ENCODE measurements at places on chromosomes 1 and 21. TPM values are rescaled to one million over a fixed set of nuclear protein-coding genes. Genes with fewer than 3 reads are reported as not detected.

- DNase-seq, result no peak
These were observed 827.1 kb upstream of the B3GALT2 start for GRCh38 chr1:194013561-194013960.

GRCh38 chr1:114201486-114201885, 47.8 kb upstream of the SYT6 start:
- DNase-seq, result no peak

C2CD2 gene
- 20.5 TPM for total RNA-seq

- no peak for DNase-seq
These were observed 18.3 kb upstream of the EPB41 start for GRCh38 chr1:28895896-28896608.

FGR gene
- not detected for total RNA-seq

- peak; percentile 70 for DNase-seq
These were observed 723 bp downstream of the CDC42BPA start for GRCh38 chr1:227317523-227318015.

- DNase-seq, result no peak
These were observed 31.4 kb upstream of the GBP6 start for GRCh38 chr1:89332461-89332860.

GRCh38 chr1:85240174-85240601, 19.3 kb downstream of the C1orf52 start:
- no peak for DNase-seq

GRCh38 chr1:230144010-230144614, 77.1 kb downstream of the GALNT2 start:
- DNase-seq, result no peak

- no peak for DNase-seq
These were observed 148.7 kb downstream of the ADSS2 start for GRCh38 chr1:244302876-244303609.

RGSL1 gene
- total RNA-seq, result not detected

GRCh38 chr1:222613627-222614026, 4.3 kb upstream of the MIA3 start:
- no peak for DNase-seq

GRCh38 chr1:214516434-214517326, 34.7 kb downstream of the PTPN14 start:
- DNase-seq, result no peak

OR2L2 gene
- 0.07 TPM for total RNA-seq

GRCh38 chr1:61925591-61926298, 183.5 kb downstream of the PATJ start:
- no peak for DNase-seq

GRCh38 chr1:85445906-85446305, 19.1 kb downstream of the DDAH1 start:
- DNase-seq, result no peak

CAMK2N1 gene
- total RNA-seq, result 28.9 TPM

GRCh38 chr1:36759355-36759754, 275.0 kb downstream of the GRIK3 start:
- DNase-seq, result no peak

DNA sequence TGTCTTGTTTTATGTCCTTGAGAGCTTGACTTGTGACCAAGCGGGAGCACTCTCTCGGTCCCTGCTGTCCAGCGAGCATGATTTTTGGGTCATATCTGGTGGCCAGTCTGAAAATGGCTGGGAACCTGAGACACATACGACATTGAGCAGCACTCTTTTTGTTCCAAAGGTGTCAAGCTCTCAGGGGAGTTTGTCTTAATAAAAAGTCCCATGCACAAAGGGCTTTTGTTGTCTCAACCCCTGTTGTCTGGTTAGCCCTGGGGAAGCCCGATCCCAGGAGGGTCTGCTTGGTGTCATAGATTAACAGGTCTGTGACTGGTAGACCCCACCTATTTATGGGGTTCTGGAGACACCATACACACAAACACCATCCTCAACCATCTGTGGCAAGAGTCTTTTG, 57.8 kb upstream of the KLHDC7A start:
- no peak for DNase-seq

DNA sequence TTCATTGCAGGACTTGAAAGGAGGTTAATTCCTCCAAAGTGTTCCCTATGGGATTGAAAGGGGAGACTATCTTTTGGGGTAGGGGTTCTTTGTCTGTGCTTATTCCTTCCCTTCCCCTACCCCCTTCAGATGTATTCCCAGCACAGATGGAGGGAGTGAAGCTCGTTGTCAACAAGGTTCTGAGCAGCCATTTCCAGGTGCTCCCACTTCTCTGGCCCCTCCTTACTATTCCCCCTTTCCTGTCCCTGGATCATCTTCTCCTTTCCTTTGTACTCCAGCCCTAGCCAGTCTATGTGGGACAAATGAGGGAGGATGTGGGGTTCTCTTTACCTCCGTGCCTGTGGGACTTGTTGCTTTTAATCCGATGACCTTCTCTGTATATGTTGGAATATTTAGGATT, 899 bp downstream of the TOMM40L start:
- no peak for DNase-seq

- DNase-seq, result no peak
These were observed 1.2 kb downstream of the HJV start for GRCh38 chr1:146020058-146021049.

- DNase-seq, result peak; percentile 63
These were observed 13.3 kb upstream of the PCBP3 start for GRCh38 chr21:45630066-45630694.

OR2AK2 gene
- total RNA-seq, result not detected

UBE2U gene
- not detected for total RNA-seq

KCNC4 gene
- total RNA-seq, result 4.8 TPM

DNA sequence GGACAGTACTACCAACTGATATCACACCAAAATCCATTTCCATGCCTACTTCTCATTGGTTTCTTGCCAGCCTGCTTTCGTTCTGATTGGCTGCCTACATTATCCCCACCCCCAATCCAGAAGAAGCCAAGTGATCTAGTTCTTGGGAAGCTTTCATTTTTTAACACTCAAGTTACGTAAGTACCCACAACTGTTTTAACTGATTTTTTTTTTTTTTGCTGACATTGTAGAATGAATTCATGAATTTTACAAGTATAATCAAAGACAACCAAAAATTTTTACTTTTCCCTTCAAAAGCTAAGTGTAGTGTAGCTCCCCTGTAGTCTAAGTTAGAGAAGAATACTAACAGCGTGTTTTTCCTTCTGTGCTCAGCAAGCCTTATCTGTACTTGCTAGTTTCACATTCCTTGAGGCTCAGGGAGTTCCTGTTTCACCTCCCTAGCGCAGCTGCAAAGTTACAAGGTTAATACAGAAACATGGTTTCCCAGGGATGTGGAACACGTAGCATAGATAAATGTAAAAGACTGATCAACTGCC, at the start of gene SLC9C2:
Gene SLC9C2 (minus strand): TSS at position 17 of the 536 bp plus-strand sequence. CDS start 1,296 bp downstream, outside the sequence.
- no peak for DNase-seq

L1TD1 gene
- 6.2 TPM for total RNA-seq

DNA sequence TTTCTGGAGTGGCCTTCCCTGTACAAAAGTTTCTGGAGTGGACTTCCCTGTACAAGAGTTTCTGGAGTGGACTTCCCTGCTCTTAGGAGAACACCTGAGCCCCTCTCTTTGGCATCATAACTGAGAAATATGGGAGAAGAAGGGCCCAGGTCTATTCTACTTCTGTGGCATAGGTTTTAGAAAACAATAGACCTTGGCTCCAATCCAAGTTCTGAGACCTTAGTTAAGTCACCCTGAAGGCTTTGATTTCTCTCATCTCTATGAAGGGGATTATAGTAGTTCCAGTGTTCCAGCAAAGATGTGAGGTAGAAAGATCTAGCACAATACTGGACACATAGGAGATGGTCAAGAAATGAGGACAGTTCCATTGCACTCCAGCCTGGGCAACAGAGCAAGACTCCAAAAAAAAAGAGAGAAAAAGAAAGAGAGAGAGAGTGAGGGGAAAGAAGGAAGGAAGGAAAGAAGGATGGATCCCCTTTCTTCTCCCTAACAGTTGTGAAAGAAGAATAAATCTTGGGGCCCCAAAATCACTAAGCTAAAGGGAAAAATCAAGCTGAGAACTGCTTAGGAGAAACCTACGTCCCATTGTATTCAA, 13.3 kb upstream of the EIF4G3 start:
- DNase-seq, result no peak

GJA9 gene
- total RNA-seq, result not detected

DNA sequence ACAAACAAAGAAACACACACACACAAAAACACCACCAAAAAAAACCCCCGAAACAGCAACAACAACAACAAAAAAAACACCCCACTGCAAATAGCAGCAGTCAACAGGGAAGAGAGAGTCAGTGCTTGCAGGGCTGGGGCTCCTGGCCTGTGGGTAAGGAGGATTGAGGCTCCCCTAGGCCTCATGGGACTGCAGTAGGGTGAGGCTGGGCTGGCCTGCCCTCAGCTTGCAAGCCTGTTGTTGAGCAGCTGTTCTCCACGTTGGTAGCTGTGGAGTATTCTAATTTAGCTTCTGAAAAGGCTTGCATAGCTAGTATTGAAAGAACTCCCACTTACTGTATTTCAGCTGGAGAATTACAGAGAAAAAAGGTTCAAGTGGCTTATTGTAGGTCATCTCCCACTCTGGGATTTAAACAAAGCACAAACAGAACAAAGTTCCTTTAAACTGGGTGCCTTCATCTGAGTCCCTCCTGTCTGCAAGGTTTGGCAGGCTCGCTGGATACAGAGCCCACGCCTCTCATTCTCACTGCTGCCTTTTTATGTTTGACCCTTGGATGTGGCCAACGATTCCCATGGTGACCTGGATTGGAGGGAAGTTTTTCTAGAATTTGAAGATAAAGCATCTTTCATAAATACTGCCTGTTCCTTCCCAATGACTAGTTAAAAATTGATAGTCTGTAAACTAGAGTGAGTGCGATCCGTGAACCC, 247.2 kb downstream of the KIF26B start:
- DNase-seq, result no peak

GJC2 gene
- 1.3 TPM for total RNA-seq

GRCh38 chr1:236947794-236948193, 56.4 kb downstream of the MT1HL1 start:
- DNase-seq, result no peak

DNA sequence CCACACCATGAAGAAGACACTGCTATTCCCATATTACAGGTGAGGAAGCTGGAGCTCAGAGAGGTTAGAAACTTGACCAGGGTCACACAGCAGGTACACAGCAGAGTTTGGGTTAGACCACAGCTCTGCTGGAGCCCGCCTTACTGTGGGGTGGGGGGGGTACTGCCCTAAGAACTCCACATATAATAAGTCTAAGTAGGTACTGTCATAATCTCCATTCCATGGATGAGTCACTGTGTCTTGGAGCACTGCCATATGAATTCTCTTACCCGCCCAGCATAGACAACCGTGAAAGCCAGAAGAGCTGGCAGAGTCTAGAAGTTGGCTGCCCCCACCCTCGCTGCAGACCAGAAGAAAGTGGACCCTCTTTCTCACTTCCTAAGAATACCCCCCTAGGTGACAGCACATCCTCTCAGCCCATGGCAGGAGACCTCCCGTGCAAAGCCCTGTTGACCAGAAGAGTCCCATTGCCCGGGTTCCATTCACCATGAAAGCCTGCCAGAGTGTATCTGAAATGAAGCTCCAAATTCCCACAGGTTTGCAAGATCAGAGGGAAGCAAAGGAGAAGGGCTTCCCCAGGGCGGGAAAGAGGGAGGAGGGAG, 5.2 kb upstream of the PLA2G2D start:
- DNase-seq, result no peak

DNA sequence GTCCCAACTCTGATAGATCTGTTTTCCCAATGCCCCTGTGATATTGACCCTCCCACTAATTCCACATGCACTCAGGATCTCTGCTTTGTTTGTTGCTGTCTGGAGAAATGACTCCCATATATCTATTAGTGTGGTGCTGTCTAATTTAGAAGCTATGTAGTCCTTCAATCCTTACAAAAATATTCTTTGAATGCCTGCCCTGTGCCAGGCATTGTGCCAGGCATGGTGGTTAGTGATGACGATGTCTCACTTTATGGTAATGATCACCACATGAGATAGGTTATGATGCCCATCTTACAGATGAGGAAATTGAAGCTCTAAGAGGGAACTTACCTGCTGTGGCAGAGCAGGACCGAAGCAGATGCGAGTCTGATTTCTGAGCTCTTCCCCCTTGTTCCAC, 12.9 kb downstream of the MYOG start:
- no peak for DNase-seq

DNA sequence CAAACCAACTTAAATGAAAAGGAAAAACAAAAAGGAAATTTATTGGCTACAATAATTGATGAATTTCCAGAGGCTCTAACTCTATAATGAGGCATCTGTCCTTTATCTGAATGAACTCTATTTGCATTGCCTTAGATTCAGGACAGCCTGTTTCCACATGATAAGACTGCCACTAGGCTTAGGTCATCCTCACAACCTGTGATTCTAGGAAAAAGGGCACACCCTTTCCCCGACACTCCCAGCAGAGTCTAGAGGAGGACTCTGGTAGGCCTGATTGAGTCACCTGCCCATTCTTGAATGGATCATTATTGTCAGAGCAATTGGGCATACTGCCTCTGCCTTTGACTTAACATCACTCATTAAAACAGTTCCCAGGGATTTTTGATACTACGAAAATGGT, 262.8 kb downstream of the TPR start:
- DNase-seq, result no peak

GRCh38 chr1:11196945-11197344, 7.8 kb downstream of the ANGPTL7 start:
- DNase-seq, result no peak

DNA sequence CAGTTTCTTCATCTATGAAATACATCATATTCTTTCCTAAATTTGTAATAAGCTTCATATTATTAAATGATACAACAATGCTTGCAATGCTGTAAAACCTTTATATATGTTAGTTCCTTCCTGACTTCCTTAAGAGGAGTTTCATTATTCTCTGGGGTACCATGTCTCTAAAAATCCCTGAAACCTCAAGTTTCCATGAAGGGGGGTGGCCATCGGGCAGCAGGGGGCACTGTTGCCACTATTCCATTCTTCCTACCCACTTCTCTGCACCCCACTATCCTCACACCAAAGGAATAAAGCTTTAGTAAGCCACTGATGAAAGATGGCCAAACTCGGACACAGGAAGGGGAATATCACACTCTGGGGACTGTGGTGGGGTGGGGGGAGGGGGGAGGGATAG, 9.0 kb upstream of the DMRTB1 start:
- no peak for DNase-seq

DNA sequence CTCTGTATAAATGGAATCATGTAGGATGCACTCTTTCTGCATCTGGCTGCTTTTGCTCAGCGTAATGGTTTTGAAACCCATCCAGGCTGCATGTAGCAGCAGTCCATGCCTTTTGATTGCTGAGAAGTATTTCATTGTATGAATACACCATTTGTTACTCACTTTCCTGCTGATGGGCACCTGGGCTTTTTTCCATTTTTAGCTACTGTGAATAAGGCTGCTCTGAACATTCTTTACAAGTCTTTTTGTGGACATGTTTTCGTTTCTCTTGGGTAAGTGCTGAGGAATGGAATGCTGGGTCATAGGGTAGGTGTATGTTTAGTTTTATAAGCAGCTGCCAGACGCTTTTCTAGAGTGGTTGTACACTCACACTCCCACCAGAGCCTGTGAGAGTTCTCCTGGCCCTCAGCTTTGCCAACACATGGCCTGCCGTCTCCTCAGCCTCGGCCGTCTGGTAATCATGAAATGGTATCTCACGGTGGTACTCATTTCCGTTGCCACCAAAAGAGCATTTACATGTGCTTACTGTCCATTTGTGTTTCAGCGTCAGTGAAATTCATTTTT, 22.7 kb downstream of the SLX9 start:
- no peak for DNase-seq

ABCG1 gene
- total RNA-seq, result 8.4 TPM

PTCH2 gene
- 1.6 TPM for total RNA-seq

All from type B pancreatic cell (in vitro differentiated cells).